ENCODE measurements at places on chromosomes 3 and 15. TPM values are rescaled to one million over a fixed set of nuclear protein-coding genes. Genes with fewer than 3 reads are reported as not detected.

Gene CCDC9B
- total RNA-seq, result 19.2 TPM

Gene TRIM42
- total RNA-seq, result not detected

Gene ZNF385D
- total RNA-seq, result not detected

Gene TNIK
- total RNA-seq, result 3.1 TPM

Gene GALNT15
- total RNA-seq, result 0.05 TPM

Gene CEP19
- total RNA-seq, result 2.7 TPM

Gene ZSCAN2
- 13.5 TPM for total RNA-seq

Gene MYO5C
- total RNA-seq, result 7.4 TPM

Gene FLNB
- total RNA-seq, result 409 TPM

Gene CCRL2
- total RNA-seq, result 0.08 TPM

Gene RARB
- total RNA-seq, result 16.5 TPM

Measured in A549 treated with dexamethasone at 1 μM for 4 hours (cell line).